ENCODE measurements at places on chromosomes 7 and 10.

DNA sequence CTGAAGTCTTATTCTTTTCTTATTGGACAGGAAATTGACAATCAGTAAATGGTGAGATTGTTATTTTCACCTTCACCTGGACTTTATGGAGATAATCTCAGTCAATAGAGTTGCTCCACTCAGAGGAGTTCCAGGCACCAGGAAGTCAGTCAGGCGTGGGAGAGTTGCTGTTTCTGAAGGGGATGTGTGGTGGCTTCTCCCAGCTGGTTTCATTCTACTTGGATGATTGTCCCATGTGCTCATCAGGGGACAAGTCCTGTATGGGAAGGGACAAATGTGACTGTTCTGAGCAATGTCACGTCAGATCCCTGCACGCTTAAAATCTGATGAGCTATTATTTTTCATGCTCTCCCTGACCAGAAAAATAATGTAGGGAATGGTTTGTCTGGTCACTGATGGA is 222.5 kb upstream of the PITRM1 start:
- DNase-seq, result no peak

- DNase-seq, result no peak
Measured at GRCh38 chr10:28631896-28632583, 45.3 kb upstream of the BAMBI start.

DNA sequence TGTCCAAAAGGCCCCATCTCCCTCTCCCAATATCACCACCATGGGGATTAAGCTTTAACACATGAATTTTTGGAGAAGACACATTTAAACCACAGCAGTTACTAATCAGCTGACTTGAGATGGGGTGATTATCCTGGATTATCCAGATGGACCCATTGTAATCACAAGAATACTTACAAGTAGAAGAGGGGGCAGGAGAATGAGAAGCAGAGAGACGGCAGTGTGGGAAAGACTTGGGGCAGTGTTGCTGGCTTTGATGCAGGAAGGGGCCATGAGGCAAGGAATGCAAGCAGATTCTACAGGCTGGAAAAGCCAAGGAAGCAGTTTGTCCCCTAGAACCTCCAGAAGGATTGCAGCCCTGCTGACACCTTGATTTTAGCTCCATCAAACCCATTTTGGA is 30.7 kb upstream of the INMT start:
- DNase-seq, result no peak

DNA sequence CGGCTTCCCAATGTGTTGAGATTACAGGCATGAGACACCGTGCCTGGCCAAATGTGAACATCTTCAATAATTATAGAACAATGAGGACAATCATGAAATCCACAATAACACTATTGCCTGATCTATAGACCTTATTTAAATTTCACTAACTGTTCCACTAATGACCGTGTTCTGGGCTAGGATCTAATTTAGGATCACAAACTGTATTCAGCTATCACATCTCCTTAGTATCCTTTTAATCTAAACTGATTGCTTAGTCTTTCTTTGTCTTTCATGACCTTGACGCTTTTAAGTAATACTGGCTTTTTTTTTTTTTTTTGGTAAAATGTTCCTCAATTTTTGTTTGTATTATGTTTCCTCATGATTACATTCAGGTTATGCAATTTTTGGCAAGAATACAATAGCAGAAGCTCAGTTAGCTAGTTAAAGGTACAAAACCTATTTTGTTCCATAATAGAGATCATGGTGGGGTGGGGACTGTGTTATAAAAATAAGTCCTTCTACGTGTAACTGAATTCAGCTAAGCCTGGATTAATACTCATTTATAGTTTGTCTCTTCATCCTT is 158.4 kb downstream of the AOAH start:
- DNase-seq, result no peak

GRCh38 chr10:15045380-15045779 is 1.6 kb downstream of the OLAH start:
- no peak for DNase-seq

DNA sequence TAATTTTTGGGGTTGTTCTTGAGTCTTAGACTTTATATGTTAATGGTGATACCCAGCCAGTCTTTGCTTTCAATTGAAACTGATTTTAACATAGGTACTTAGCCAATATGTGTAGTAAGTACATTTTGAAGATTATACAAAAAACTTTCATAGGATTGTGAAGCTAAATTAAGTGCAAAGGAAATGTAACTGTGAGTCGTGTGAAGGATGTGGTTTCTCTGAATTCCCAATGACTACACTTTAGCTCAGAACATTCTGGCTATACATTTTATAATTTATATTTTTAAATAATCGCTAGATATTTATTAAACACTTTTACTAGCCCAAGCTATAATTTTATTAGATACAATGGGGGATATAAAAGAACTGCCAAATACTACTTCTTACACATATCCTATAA is 359.3 kb downstream of the PCLO start:
- DNase-seq, result no peak

DNA sequence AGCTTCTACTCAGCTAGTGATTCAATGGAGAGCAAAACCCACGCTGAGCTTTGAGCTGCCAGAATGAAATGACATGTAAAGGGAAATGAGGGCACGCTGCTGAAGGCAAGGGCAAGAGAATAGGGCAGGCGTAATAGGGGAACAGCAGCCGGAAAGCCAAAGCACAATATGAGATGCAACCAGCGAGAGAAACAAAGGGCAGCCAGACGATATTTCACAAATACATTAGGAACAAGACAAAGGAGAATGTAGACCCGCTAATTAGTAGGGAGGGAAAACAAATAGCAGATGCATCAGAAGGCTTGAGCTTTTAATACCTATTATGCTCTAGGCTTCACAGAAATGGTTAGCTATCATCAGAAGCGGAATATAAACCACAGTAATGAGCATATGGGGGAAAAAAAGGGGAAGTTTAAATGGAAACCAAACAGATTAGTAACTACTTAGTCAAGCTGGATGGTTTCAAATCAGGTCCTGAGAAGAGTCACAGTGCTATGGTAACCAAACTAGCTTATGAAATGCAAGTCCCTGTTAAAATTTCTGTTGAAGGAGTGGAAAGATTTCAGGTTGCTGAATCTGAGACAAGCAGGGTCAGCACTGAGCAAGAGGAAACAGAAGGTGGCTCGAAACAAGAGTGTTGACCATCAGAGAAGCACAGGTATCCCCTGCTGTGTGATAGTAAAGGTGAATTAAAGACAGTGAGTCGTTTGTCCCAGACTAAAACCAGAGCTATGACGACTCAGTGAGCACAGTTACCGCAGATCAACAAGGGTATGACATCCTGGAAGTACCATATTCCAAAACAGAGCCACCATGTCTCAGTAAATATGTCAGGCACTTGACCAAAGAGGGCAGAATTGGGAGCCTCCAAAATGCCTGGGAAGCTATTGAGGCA is 496.9 kb upstream of the CELF2 start:
- peak; percentile 2 for DNase-seq

DNA sequence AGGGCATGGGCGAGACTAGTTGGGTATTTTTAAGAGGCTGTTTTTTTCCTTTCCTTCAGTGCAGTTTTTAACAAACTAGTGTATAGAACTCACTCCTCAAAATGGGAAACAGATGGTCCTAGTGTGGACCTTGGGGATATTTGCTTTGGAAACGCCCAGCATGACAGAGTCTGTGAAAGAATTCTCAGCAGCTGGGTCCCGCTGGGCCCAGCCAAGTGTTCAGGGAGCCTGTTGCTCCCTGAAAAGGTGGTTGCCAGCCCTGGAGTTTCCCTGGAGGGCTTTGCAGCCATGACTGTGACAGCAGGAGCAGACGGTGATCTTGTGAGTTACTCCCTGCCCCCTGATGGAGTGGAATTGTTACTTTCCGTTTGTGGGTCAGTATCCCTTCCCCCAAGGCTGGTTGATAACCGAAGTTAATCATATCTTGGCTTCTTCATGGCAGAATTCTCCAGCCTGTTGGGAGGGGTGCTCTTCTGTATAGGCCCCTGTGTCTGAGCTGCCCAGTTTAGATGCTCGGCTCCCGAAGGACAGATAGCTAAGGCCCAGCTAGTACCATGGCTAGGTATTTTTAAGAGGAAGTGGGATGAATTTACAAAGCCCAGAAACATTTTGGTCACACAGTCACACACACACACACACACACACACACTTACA is 278.6 kb upstream of the HABP2 start:
- no peak for DNase-seq

- DNase-seq, result no peak
Measured at GRCh38 chr10:45063591-45064231, 63.0 kb downstream of the ZNF22 start.

DNA sequence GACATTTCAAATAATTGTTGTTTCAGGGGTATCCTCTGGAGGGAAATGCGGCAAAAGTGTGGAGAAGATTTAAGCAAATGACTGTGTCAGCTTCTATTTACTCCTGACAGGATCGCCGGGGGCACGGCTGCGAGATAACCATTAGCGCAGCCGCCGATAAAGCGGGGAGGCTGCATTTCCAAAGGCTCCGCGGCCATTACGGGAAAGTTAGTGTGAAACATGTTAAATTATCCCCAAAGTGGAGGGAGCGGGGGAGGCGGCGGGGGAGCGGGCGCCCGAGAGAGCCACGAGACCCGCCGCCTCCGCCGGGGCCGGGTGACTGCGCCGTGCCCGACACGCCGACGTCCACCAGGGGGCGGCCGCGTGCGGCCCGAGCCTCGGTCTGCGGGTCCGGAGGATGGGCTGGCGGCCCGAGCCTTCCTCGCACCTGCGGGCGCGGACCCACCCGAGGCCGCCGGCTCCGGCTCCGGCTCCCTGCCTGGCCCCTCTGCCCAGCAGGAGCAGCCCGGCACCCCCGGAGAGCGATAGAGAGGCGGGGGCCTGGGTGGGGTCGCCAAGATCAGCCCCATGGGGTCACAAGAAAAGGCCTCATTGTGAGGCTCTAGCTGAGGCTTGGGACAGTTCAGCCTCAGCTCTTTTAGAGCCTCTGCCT is 74.4 kb upstream of the PAX2 start:
- DNase-seq, result peak; percentile 65

GRCh38 chr10:44589944-44590449 is 205.1 kb upstream of the CXCL12 start:
- DNase-seq, result no peak

GRCh38 chr7:158588085-158588877 is 658 bp upstream of the PTPRN2 start:
- DNase-seq, result no peak

- no peak for DNase-seq
Measured at GRCh38 chr7:155930061-155930460, 117.8 kb upstream of the SHH start.

- peak; percentile 76 for DNase-seq
Measured at GRCh38 chr10:128047351-128047750, 78.9 kb downstream of the MKI67 start.

DNA sequence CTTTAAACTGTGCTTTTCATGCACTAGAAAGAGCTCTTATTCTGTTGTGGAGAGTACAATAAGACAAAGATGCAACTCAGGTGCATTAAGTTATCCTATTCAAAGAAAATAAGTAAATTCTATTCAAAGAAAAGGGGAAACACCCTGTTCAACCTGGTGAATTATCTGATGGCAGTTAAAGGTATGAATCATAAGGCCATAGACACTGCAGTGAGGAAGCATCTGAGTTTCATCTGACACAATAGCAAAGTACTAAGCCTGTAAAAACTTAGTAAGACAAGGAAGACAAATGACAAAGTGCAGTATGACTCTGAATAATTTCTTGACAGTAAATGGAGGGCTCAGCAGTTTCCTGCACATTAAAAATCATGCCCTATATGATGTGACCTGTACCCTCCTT is 91.0 kb upstream of the LRRTM3 start:
- no peak for DNase-seq

DNA sequence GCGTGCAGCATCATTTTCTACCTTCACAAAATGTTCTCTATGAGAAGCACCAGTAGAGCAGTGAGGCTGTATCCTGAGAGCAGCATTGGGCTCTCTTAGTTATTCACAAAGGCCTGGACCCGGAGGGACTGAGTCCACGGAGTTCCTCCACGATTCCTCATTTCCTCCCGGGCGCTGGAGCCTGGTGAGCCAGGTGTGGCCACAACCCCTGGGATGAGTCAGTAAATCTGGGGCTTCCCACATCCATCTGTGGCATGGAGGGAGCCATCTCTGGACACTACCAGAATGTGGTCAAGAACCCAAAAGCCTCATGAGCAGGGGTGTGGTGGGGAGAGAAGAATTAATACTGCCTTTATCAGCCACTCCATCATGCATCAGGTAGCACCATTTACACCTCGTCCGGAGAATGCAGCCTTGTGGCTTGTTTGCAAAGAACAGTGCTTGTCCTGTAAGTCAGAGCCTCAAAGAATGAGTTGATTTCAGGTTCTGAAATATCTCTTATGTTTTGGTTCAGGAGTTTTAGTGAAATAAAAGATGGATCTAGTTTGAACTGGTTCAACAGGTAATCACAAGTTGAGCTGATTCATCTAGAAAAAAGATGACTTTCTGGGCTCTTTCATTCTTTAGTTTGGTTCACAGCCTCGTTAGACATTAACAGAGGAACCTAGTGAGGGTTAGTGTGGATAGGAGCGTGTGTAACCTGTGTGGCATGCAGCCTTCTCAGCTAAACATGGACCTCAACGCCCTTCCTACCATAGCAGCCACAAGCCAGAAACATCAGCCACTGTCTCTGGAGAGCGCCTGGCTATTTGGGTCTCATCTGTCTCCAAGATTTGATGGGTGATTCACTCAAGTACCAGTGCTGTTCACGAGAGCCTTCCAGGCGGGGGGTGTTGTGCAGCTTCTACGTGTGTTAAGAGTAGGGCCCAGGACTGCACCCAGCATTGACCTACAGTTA is 95.2 kb downstream of the WDR37 start:
- DNase-seq, result no peak

- no peak for DNase-seq
Measured at GRCh38 chr10:4671451-4672145, 154.4 kb upstream of the AKR1E2 start.

GRCh38 chr7:63042730-63043511 is 955.7 kb upstream of the ZNF722 start:
- DNase-seq, result no peak

GRCh38 chr10:14695847-14696480 is 78.7 kb downstream of the FAM107B start:
- no peak for DNase-seq

DNA sequence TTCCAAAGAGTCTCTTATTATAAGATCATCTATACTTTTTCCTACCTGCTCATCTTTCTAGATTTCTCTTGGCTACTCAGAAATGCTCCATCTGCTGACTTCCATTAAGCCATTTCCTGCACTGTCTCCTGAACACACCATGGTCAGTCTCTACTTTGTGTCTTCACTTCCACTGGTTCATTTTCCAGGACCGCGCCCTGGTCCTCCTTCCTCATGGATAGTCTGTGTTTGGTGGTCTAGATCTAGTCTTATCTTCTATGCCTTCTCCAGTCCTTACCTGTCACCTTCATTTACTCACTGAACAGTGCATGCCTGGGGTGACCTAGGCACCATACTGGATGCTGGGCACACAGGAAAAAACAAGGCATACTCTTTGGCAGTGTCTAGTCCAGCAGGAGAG is 11.8 kb downstream of the INSYN2A start:
- DNase-seq, result no peak

- DNase-seq, result no peak
Measured at GRCh38 chr7:153413540-153414287, 638.5 kb upstream of the DPP6 start.

All from stimulated activated CD4-positive, alpha-beta T cell treated with anti-CD3 and anti-CD28 coated beads, Interleukin-12 subunit alpha, Interleukin-12 subunit beta, amount 100 ng/mL, for 24 hours (primary cell).